ENCODE measurements at places on chromosomes 5 and 9. TPM values are rescaled to one million over a fixed set of nuclear protein-coding genes. Genes with fewer than 3 reads are reported as not detected.

Gene ANKRD55
- total RNA-seq, result 0.47 TPM

Gene CXCL14
- not detected for total RNA-seq

Gene GFI1B
- total RNA-seq, result not detected

Gene PCDHAC1
- total RNA-seq, result 0.06 TPM

Gene GLRA1
- not detected for total RNA-seq

Gene MAMDC4
- total RNA-seq, result 3.4 TPM

Gene LIX1
- total RNA-seq, result not detected

Gene SPINK7
- total RNA-seq, result not detected

Gene IFNB1
- total RNA-seq, result not detected

Gene SV2C
- not detected for total RNA-seq

Gene NIM1K
- 0.05 TPM for total RNA-seq

Measured in glomerular endothelial cell (primary cell).